ENCODE measurements at places on chromosomes 7 and 10. TPM values are rescaled to one million over a fixed set of nuclear protein-coding genes. Genes with fewer than 3 reads are reported as not detected.

DNA sequence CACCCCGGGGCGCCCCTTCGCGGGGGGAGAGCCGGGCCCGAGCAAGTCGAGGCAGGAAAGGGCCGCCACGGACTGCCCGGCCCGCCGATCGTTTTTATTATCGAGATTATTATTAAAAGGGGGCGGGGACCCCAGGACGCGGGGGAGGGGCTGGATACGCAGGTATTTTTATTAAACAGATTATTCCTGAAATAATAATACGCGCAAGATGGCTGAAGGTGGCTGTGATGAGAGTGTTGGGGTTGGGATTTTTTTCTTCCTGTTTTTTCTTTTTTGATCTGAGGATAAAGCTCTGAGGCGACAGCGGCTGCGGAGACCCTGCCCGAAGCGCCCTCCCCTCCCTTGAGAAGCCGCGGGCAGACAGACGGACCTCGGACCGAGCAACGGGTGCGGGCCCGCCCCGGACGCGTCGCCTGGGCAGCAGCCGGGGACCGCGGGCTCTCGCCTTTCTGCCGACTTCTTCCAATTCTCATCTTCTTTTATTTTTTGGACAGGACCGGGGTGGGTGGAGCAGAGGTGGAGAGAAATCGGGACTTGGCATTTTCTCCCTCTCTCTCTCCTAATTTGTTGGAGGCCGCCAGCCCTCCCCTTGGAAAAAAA, 1.4 kb upstream of the TRIM8 start:
- peak overlapping the region; percentile 92 for H3K27ac ChIP-seq
- H3K36me3 ChIP-seq = peaks cover 2% of the 10 kb centered on the region

DNA sequence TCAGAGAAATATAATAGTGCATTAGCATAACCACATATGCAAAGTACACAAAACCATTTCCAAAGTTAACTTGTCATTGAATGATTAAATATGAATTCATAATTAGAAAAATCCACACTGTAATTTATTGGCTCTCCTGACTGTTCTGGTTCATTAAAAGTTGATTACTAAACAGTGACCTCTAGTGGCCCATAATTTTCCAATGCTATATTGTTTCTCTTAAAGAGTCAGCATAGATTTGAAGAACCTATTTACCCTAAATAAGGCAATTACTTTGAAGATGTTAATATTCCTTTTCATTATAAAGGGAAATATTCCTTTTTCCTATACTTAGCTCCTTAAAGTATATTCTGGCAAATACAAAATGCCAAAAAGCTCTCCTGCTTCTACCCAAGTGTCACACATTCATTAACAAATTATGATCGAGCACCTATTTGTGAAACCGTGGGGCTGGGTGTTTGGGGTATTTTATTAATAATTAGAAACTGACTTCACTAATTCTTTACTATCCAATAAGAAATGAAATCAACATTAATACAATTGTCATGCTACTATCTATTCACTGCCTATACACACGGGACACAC, 86.2 kb downstream of the HIBADH start:
- H3K27ac ChIP-seq = no peak overlapping the region
- no peaks in the 10 kb centered on the region for H3K36me3 ChIP-seq
- H3K4me1 ChIP-seq = no peaks in the 10 kb centered on the region
- no peak for DNase-seq
- no peaks in the 10 kb centered on the region for H3K27me3 ChIP-seq

- H3K27me3 ChIP-seq = no peaks in the 10 kb centered on the region
- DNase-seq = no peak
- H3K4me1 ChIP-seq = no peaks in the 10 kb centered on the region
- H3K27ac ChIP-seq = no peak overlapping the region
- no peak overlapping the region for H3K4me3 ChIP-seq
Observed at GRCh38 chr7:156781972-156782371, 111.0 kb downstream of the LMBR1 start.

The RNLS gene
- total RNA-seq = 1.6 TPM

- H3K27ac ChIP-seq = no peak overlapping the region
- H3K36me3 ChIP-seq = no peaks in the 10 kb centered on the region
- DNase-seq = peak; percentile 17
- peak overlapping the region; percentile 27 for H3K4me3 ChIP-seq
- H3K27me3 ChIP-seq = peaks cover 11% of the 10 kb centered on the region
- peaks cover 5% of the 10 kb centered on the region for H3K4me1 ChIP-seq
Observed at GRCh38 chr10:11604865-11605650, 6.4 kb downstream of the USP6NL start.

DNA sequence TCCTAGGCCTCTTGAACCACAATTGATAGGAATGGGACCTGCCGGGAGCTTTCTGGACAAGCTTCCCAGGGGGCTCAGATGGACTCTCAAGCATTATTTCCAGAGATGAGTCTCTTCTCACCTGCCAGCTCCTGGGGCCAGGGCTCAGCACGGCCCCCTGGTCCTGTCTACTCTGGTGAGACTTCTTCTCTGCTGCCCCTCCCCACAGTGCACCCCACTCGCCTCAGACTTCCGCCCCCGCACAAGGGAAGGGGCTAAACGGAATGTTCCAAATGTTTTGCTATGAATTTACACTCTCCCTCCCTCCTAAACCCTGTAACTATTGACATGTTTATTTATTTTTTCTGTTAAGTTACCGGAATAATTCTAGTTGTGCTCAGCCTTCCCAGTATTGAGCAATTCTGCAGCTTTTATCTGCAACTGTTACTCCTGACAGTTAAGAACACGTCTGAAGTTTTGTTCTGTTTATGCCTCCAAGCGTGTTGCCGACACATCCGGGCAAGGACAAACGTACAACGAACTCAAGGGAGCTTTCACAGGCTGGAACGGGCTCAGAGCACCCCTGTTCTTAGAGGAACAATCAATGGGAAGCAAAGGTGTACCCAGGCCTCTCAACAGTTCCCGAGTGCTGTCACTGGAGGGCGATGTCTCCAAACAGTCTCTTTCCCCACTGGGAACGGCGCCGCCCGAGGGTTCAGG, 55.2 kb downstream of the FHIP2A start:
- DNase-seq = no peak
- no peak overlapping the region for H3K27ac ChIP-seq
- no peaks in the 10 kb centered on the region for H3K36me3 ChIP-seq
- peaks cover 4% of the 10 kb centered on the region for H3K4me1 ChIP-seq

The PTPRN2 gene
- 1.6 TPM for total RNA-seq

- no peaks in the 10 kb centered on the region for H3K36me3 ChIP-seq
- H3K4me1 ChIP-seq = no peaks in the 10 kb centered on the region
- no peak for DNase-seq
- no peak overlapping the region for H3K27ac ChIP-seq
- H3K4me3 ChIP-seq = no peak overlapping the region
Observed at GRCh38 chr7:111788286-111789047, 226.2 kb upstream of the IMMP2L start.

The OR2A1 gene
- total RNA-seq = not detected

The PON3 gene
- total RNA-seq = not detected

- H3K36me3 ChIP-seq = no peaks in the 10 kb centered on the region
- H3K4me3 ChIP-seq = no peak overlapping the region
- no peak for DNase-seq
- peaks cover 4% of the 10 kb centered on the region for H3K27me3 ChIP-seq
Observed at GRCh38 chr7:48183965-48184364, 12.7 kb downstream of the ABCA13 start.

- H3K27me3 ChIP-seq = peaks cover under 1% of the 10 kb centered on the region
- H3K27ac ChIP-seq = no peak overlapping the region
- no peaks in the 10 kb centered on the region for H3K4me1 ChIP-seq
- no peaks in the 10 kb centered on the region for H3K36me3 ChIP-seq
Observed at GRCh38 chr10:92757711-92758104, 68.0 kb downstream of the HHEX start.

The GDF2 gene
- total RNA-seq = not detected
